ENCODE measurements at places on chromosomes 1 and 21.

DNA sequence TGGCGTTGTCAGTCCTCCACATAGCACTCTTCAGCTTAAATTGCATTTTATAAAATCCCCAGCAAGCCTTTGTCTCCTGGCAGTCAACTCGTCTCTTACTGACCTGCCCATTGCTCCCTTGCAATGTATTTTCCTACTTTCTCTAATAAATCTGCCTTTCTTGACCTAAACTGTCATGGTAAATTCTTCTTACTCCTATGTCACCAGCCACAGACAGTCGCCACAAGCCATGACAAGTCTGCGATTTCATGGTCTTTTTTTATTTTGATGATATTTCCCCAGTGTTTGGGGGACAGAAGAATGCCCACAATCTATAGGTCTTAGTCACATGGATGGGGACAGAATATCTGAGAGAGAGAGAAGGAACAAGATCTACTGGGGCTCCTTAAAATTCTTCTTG, 8.4 kb downstream of the IFNAR2 start:
- DNase-seq: no peak

DNA sequence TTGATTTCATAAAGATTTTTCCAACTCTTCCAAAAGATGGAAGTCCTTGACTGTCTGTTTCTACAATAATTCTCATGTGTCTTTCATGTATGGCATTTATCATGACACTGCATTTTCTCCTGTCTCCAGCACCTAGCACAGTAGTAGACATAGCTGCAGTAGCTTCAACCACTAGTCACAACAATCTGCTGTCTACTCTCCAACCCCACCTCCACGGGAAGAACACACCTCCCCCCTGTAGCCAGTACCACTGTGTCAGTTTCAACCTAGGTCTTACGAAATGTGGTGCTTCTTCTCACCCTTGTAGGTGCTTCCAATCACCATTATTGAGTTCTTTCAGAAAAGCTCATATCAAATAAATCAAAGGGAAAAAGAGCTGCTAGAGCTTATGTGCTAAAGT, 425.1 kb upstream of the ADAMTS5 start:
- no peak for DNase-seq

DNA sequence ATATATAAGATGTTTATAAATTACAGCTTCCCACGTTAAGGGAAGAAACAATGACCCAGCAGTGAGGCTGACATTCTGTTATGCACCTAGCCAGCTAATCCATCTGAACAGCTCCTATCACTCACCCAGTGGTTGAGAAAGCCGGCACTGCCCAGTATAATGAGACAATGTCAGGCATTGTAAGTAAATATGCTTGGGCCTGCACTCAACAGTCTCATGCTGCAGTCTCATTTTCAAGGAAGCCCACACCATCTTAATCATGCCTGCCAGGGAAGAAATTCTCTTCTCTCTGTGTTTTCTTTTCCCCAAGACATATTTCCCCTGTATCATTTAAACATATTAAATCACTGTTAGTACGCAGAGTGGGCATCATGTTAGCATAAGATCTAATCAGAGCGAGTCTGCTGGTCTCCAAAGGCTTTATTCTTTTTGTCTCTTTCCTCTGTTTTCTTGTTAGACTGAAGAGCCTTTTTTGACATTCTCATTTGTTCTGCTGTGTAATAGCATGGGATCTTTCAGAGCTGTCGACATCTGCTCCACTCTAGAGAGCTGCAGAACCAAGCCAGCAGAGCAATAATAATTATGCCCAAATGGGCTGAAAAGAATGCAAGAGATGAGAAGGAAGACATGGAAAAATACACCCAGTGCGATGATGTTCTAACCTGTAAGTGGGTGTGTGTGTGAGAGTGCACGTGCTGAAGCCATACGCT, 67.6 kb upstream of the SLC22A15 start:
- DNase-seq: no peak

- no peak for DNase-seq
Measured at GRCh38 chr1:98969798-98970490, 34.7 kb downstream of the PLPPR5 start.

GRCh38 chr1:202565890-202566602, 144.2 kb downstream of the SYT2 start:
- no peak for DNase-seq

DNA sequence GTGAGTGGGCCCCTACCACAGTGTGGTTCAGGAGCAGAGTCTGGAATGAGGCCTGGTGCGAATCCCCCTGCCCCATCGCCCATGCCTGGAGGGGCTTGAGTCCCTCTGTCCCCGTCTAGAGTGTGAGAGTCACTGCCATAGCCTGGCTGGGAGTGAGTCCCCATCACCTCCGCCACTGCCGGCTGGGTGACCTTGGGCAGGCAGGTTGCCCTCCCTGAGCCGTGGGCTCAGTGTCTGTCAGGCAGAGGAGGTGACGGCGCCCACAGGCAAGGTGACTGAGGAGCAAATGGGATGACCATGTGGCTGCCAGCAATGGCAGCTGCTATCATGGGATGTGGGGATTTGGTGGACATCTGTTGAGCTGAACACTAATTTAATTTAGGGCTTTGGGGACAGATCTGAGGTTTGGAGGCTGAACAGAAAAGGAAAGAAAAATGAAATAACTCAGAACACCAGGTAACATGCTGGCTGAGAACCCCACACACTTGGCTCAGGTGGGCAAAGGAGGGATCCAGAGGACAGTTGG, 38.1 kb upstream of the GPR153 start:
- DNase-seq: no peak

- no peak for DNase-seq
Measured at GRCh38 chr1:86471291-86471690, 2.6 kb downstream of the CLCA1 start.

Measured in BE2C (cell line).